NCI-H1436 (cell line): ENCODE measurements at places on chromosomes 7 and 10.

- no peak for DNase-seq
Observed at GRCh38 chr10:43599333-43599732, 6.9 kb upstream of the ZNF485 start.

DNA sequence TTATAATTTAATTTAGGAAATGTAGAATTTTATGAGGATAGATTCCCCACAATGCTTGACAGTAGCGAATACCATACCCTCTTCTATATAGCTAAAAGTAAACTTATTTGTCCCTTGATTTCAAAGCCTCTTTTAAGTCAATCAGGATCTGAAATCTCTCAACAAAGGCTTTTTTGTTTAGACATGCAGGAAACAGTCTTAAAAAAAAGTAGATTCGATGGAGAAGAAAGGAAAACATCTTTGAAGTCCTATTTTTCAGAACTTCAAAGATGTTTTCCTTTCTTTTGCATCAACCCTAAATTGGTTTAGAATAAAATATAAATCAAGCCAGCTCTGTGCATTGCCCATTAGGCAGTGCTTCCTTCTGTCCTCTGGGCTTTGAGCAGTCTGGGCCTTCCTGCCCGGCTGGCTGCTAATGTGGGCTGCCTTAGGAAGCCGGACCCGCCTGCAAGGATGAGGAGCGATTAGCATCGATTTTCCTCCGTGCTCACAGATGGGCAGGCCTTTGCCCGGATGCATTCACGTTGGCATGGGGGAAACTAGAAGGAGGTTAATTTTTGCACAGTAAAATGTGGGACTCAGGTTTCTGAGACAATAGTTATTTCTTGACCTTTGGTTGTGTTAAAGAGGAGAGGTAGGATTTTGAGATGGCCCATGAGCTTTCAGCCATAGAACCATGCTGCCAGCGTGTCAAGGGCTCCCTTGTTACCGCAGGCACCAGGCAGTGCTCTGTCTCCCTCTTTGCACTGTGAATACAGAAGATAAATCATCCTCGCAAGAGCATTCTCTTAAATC lies 15.5 kb downstream of the MSRB2 start:
- DNase-seq: no peak

DNA sequence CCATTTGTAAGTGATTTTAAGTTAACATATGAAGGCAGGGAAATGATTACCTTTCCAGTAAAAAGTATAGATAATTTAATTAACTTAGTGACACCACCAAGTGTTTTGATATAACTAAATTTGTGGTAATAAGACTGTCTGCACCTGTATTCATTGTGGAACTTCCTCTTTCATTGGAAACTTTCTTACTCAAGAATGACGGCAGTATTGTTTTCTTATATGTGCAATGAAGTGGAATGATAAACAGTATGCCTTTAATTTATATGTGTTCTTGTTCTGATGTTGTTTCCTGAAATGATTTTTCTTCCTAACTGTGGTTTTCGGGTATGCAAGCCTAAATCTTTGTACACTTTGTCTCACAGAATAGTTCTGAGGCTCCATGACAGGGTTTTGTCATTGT lies 46.4 kb downstream of the CASD1 start:
- DNase-seq: no peak

- DNase-seq: no peak
Observed at GRCh38 chr10:88507404-88507803, 75.7 kb downstream of the RNLS start.

- no peak for DNase-seq
Observed at GRCh38 chr7:22194658-22195273, 162.2 kb downstream of the RAPGEF5 start.

GRCh38 chr7:122790132-122790531 lies 87.4 kb upstream of the RNF148 start:
- DNase-seq: peak; percentile 87

- DNase-seq: no peak
Observed at GRCh38 chr10:66283064-66283463, 642.8 kb upstream of the LRRTM3 start.

GRCh38 chr7:93823621-93824020 lies 66.9 kb downstream of the TFPI2 start:
- no peak for DNase-seq

DNA sequence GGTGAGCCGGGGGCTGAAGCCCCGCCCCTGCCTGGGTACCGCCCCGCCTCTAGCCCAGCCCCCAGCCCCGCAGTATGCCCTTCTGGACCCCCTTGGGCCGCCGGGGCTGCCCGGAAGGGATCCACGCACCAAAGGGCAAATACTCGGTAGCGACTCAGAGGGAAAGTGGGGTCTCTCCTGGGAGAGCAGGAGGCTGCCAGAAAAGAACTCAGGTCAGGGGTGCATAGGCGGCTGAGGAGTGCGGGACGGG lies 796 bp downstream of the FBXL15 start:
- DNase-seq: no peak

GRCh38 chr10:29205787-29206186 lies 83.1 kb upstream of the LYZL1 start:
- no peak for DNase-seq

- DNase-seq: no peak
Observed at GRCh38 chr7:30321089-30321881, 36.9 kb downstream of the ZNRF2 start.

DNA sequence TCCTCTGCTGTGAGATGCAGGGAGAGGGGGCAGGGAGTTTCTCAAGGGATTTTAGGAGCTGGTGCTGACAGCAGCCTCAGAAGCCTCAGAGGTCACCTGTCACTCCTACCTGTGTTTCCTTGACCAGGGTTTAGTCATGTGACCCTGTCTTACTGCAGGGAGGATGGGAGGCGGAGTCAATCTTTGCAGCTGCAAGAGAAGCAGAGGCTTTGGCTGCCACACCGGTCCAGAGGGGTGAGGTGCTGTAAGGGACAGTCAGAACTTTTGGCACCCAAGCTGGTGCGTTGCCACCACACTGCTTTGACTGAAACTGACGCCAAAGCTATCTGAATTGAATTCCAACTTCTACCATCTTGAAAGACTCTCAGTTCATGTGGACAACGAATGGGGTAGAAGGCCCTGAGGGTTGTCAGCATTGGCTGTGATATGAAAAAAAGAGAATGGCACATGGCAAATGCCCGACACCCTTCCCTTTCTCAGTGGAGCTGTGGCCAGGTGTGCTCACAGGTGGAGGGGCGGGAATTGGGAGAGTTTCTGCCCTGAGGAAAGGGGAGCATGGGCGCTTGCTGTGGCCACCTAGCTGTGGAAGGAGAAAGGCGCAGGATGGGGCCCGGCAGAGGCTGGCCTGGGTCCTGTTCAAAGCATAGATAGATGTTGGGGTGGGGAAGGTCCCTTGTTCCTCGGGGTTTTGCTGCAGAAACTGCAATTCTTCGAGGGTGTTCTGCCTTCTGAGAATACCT lies 69.3 kb downstream of the ARHGAP22 start:
- DNase-seq: no peak

GRCh38 chr7:86788948-86789347 lies 145.2 kb downstream of the GRM3 start:
- DNase-seq: no peak

- DNase-seq: no peak
Observed at GRCh38 chr7:79149831-79150230, 303.6 kb downstream of the MAGI2 start.

DNA sequence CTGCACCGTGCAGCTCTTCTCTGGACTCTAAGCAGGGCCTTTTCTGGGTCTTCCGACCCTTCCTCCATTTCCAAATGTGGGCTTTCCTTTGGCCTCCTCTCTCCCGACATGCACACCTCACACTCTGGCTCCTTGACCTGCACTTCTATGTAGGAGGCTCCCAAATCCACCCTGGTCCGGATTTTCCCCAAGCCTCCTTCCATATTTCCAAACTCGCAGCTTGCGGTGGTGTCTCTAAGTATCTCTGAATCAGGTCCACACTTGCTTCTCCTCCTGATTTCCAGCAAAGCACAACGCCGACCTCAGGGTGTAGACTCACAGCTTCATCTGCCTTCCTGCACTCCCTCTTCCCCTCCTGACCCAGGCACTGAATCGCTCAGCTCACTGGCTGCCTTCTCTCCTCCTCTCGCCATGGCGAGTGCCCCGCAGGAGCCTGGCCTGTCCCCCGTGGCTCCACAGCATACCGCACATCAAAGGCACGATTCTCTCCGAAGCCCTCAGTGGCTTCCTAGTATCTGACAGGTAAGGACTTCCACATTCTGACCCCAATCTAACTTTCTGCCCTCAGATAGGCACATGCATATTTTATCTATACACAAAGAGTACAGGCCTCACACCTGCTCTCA lies 27.8 kb downstream of the DIP2C start:
- DNase-seq: no peak

- no peak for DNase-seq
Observed at GRCh38 chr7:84998665-84999064, 188.2 kb downstream of the SEMA3D start.

- DNase-seq: no peak
Observed at GRCh38 chr10:122316224-122316884, 45.3 kb downstream of the BTBD16 start.

- DNase-seq: no peak
Observed at GRCh38 chr10:12380999-12381398, 31.7 kb downstream of the CAMK1D start.

DNA sequence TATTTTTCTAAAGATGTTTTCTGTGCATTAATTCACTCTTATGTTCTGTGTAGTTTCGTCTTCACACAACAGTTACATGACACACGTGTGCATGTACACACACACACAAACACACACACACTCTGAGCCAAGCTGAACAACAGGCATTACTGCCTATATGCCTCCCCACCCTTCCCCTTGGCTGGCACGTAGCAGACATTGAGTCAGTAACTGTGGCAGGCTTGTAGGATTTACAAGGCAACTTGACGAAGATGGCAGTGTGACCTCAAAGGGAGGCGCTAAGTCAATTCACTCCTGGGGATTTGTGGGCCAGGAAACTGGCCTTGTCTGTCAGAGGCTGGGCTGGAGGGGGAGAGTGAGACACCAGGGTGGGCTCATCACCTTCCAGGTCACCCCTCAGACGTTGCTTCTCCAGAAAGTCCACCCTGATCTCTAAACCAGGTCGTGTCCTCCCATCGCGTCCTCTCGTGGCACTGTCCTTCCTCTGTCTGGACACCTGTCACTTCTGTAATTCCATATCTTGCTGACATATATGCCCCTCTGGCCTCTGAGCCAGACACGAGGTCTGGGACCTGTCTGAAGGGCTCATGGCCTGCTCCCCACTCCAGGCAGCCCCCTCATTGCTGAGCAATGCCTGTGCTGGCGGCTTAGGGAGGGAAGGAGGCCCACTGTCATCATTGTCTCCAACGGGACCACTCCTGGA lies 41.1 kb upstream of the INPP5A start:
- DNase-seq: no peak

GRCh38 chr7:8151161-8151725 lies 110.7 kb downstream of the ICA1 start:
- no peak for DNase-seq

DNA sequence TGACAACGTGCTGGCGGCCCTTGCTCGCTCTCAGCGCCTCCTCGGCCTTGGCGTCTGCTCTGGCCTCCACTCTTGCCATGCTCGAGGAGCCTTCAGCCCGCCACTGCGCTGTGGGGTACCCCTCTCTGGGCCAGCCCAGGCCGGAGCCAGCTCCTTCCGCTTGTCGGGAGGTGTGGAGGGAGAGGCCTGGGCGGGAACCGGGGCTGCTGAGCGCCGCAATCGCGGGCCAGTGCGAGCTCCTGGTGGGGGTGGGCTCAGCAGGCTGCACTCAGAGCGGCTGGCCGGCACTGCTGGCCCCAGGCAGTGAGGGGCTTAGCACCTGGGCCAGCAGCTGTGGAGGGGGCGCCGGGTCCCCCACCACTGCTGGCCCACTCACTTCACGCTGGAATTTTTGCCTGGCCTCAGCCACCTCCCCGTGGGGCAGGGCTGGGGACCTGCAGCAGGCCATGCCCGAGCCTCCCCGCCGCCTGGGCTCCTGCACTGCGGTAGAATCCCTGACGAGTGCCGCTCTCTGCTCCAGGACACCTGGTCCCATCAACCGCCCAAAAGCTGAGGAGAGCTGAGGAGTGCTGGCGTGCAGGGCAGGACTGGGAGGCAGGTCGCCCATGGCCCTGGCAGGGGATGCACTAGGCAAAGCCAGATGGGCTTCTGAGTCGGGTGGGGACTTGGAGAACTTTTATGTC lies 372.2 kb upstream of the NRG3 start:
- DNase-seq: no peak
